Pancreas (tissue), 10 donors: ENCODE measurements at places on chromosomes 7 and 10.

DNA sequence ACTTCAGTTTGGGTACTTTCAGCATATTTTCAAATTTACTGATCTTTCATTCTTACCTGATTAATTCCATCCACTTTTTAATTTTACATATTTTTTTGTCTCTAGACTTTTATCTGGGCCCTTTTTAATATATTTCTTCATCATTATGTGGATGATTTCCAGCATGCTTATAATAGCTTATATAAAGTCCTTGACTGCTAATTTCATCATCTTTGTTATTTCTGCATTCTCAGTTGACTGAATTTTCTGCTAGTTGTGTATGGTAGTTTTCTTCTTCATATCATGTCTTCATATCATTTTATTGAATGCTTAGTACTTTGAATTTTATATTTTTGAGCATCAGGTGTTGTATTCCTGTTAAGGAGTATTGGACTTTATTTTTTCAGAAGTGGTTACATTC, 39.6 kb downstream of the STAM start:
- no peak for DNase-seq

- peak; percentile 54 for DNase-seq
These were observed 138.0 kb upstream of the MTPN start for GRCh38 chr7:136114966-136115762.

DNA sequence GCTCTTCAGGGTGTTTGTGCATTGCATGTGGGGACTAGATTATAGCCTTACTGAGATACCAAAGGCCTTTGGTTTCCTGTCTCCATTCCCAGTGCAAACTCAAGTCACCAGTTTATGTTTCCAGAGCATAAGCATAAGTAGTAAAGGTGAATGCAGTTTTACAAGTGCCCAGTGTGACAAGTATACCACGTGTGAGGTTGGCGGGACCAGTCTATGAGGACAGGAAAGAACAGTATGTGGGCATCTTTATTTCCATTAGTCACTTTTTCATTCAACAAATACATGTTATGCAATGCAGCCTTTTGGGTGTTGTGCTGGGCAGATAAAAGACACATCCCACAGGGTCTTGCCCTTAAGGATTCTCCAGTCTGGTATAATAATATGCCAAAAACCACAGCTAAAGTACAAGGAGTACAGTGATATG, 146.5 kb downstream of the ARID5B start:
- no peak for DNase-seq

DNA sequence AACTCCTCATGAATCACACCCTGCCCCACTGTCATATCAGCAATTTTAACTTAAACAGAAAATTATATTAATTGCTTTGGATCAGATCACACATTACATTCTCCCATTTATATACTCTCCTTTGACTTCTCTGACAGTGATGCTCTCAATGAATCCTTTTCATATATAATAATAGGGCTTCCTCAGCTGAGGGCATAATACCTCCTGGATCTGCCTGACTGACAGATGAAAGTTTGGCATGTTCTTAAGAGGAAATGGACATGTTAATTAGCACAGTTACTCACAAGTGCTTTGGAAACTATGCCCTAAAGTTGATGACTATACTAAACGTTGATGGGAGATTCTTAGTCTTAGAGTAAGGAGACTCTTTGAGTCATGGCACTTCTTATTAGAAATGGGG, 478.2 kb upstream of the LRRN3 start:
- no peak for DNase-seq

DNA sequence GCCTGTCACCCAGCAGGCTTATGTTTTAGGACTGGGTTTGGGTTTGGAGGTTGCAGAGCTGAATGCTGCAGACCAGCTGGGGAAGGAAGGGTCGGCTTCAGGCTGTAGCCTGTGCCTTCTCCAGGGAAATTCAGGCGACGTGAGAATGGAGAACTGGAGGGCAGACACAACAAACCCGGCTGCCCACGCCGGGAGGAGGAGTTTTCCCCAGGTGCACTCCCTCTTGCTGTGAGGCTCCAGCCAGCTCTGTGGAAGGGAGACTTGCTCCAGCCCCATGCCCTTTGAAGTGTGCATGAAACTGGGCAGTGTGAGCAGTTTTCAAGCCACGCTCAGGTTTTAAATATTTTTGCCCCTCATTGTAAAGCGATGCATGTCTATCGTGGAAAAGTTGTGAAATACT, 279.1 kb downstream of the CCSER2 start:
- no peak for DNase-seq

- DNase-seq = no peak
These were observed 4.6 kb downstream of the SH2B2 start for GRCh38 chr7:102291056-102291915.

- DNase-seq = no peak
These were observed 112.8 kb downstream of the PTPN20 start for GRCh38 chr10:47024046-47024322.

DNA sequence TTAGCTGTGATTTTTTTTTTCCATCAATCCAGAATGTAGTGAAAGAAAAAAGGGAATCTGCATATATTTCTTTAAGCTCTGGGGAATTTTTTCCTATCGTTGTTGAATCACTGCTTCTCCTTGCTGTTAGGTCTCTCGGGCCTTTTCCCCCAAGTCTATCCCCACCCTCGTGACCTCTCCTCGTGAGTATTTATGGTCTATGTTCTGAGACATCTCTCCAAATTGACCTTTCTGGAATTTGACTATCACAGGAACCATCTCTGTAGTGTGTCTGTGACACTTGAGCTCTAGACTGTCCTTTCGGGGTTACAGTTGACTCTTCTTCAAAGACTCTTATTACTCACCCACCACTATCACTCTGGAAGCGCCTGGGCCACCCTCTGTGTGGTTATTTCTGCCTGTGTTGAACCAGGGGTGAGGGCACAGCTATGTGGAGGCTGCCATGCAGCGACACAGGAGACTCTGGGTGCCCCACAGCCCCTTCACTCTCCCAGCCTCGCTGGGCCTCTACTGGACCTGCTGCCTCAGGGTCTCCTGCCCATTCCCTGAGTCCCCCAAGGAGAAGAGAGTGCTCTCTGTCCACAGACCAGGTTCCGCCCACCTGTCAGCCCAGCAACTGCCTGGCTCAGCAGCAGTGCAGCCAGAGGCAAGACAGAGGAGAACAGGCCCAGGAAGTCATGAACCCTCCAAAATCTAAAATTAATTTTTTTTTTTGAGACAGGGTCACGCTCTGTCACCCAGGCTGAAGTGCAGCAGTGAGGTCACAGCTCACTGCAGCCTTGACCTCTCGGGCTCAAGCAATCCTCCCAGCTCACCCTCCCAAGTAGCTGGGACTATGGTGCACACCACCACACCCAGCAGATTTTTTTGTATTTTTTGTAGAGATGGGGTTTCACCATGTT, 45.7 kb upstream of the PTPRN2 start:
- no peak for DNase-seq

DNA sequence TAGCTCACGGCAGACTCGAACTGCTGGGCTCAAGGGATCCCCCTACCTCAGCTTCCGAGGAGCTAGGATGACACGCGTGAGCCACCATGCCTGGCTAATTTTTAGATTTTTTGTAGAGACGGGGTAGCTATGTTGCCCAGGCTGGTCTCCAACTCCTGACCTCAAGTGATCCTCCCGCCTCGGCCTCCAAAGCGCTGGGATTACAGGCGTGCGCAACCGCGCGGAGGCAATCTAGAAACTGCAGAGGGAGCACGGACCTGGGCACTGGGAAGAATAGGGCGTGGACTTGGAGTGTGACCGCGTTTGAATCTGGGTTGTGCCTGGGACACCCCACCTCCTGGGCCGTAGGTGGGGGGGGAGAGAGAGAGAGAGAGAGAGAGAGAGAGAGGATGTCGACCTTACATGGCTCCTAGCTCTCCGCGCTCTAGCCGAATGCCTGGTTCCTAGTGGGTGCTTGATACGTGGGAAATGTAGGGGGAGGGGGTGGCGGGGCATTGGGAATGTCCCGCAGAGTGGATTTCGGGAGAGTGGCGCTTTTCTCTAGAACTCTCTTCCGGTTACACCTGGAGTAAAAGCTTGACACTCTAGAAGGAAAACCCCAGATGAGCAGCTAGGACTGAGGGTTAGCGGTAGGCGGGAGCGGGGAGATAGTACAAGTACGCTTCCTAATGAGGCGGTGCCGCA, 1.2 kb upstream of the MAP3K8 start:
- DNase-seq = peak; percentile 24

- no peak for DNase-seq
These were observed 6.7 kb downstream of the CPEB3 start for GRCh38 chr10:92284112-92284704.

GRCh38 chr10:122286867-122287266, 15.8 kb downstream of the BTBD16 start:
- no peak for DNase-seq

DNA sequence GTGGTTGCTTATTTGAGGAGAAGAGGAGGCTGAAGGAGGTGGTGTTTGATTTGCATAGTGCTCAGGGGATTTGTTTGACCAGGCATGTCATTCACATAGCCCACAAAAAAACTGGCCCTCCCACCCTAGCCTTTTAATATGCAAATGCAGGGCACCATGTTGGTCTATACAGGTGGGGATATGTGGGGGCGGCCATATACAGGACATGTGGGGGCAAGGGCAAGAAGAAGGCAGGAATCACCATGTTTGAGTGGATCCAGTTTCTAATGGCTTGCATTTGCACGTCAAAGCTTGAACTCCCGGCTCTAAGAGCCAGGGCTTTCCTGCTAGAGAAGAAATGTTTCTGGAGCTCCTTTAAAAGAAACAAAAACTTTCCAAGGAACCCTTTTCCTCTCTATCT, 541.0 kb downstream of the ZWINT start:
- no peak for DNase-seq
